ENCODE measurements at places on chromosomes 2 and 18.

GRCh38 chr2:127872354-127872753, 13.4 kb downstream of the AMMECR1L start:
- DNase-seq, result no peak

DNA sequence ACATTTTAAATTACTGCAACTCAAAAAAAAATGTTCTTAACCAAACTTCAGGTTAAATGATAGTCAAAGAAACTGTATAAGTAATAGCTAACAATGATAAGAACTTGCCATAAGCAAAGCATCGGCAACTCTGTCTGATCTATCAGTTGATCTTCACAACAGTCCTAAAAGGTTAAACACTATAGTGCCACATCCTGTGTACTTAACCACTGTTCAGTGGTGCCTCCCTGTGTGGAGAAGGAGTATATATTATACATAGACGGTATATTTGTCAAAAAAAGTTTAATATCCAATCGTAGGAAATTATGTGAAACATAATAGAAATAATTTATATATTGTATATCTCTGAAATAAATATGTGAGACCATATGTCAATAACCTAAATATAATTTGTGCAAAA, 13.0 kb downstream of the DTNA start:
- DNase-seq, result no peak

DNA sequence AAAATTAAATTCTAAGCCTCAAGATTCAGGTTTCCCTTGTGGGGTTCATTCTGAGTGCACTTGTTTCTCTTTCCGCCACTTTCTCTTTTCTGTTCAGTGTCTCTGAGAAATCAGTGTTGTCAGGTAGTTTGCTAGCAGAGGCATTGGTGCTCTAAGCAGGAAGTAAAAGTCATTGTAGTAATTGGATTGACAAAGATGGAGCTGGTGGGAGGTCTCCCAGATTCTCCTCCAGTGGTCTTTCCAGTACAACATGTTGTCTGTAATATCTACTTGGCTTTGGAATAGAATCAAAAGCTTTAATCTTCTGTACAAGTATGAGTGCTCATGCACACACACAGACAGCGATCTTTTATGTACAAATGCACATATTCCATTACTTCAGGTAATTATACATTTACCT, 135.6 kb downstream of the KLHL14 start:
- no peak for DNase-seq

DNA sequence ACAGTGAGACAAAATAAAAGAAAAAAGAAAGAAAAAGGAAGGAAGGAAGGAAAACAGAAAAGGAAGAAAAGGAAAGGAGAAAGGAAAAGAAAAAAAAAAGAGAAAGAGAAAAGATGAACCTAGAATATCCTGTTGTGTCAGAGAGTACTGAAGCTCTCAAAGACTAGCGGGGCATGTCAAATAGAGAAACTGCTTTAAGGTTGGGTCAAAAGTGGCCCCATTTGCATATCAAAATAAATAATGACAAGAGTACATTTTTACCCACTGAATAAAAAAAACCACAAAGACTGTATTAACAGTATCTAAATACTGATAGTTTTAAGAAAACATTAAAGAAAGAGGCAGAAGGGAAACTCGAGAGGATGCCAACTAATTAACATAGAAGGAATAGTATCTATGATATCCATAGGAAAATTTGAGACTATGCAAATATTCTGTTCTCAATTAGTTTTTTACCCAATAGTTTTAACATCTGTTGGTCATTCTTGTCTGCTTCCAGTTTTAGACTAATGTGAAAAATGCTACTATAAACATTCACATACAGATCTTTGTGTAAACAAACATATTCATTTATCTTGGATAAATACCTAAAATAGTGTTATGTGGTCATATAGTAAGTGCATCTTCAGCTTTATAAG, 53.2 kb downstream of the SFXN5 start:
- DNase-seq, result no peak

DNA sequence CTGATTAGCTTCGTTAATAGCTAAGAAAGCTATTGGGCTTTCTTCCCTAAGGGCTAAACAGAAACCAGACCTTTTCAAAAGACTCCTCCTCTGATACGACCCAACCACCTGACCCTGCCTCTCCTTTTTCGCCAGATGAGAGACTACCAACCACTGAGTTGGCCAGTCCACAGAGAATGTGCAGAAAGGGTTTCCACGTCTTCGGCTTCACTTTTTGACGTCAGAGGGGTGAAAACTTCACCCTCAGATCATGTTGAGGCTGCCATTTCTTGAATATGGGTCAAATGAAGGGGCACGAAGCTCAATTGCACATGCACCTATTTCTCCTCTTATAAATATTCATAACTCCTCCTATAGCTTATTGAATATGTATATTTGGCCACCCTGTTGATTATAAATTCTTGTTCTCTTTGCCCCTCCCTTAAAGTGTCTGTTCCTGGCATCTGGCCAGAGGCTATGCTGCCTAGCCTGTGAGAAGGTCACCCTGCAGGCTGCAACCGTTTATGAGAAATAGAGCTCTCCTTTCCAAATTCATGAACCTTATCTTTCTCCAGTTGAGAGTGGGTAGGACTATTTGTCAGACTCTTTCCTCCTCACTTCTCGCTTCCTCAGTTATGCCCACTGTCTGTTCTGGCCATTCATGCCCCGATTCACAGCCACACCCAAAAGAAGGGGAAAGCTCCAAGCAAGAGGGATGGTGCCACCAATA, 301.6 kb downstream of the STK39 start:
- no peak for DNase-seq

DNA sequence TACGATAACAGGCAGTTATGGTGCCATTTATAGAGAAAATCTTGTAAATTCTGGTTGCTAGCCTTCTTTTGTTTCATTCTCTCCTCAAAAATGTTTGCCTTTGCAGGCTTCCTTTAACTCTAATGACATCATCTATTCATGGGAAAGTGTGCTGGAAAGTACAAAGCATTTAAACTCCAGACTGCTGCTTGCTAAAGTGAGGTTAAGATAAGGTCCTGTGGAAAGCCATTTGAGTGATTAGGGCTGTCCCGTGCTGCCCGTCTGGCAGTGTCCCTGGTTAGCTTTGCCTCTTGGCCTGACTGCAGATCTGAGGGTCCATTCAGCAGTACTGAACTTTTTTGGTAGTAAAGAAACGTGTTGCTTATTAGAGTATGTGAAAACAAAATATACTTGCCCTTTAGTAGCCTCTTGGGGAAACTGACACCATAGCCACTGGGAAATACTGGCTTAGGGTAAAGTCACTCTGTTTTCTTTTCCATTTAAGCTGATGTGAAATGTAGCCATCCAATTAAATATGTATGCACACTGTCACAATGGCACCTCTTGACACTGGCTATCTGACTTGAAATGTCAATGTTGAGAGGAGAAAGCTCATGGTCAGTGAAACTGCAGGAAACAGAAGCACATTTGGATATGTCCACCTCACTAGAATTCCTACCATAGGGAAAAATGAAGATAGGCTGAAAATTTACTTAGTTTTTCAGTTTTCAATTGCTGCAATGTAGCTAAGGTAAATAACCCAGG, 321.5 kb downstream of the SLC8A1 start:
- DNase-seq, result no peak

GRCh38 chr2:151827564-151828142, 568 bp downstream of the ARL5A start:
- DNase-seq, result peak; percentile 29

DNA sequence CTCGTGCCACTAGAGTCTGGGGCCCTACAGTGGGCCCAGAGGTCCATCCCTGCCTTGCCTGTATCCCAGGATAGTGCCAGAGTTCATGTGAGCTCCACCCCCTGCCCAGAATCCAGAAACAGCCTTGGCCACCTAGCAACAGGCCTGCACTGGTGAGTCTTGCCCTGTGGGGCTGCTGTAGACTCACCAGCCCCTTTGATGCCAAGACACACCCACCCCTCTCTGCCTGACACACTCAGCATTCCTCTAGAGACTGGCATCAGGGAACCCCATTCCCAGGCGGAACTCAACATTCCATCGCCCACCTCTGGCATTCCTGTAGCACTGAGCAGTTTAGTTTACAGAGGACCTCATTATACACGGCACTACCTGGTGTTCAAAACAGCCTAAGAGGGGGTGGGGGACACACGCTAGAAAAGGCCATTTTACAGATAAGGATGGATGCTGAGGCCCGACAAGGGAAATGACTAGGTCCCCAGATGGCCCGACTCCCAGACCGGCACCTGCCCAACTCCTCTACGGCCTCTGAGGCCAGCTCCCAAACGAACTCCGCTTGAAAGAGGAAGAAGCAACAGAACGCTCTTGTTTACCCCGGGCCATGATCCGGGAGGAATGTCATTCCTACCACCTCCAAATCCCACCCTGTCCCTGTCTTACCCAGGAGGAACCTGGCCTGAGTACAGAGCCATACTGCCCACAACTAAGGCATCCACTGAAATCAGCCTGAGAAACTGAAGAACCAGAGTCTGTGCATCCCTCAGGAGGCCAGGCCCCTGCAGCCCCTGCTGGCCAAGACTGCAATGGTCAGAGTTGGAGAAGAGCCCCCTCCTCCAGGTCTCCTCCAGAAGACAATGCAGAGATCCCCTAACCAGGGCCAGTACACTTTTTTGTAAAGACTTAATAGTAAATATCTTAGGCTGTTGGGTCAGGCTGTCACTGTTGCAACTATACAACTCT, 180.2 kb downstream of the TNS1 start:
- DNase-seq, result no peak

DNA sequence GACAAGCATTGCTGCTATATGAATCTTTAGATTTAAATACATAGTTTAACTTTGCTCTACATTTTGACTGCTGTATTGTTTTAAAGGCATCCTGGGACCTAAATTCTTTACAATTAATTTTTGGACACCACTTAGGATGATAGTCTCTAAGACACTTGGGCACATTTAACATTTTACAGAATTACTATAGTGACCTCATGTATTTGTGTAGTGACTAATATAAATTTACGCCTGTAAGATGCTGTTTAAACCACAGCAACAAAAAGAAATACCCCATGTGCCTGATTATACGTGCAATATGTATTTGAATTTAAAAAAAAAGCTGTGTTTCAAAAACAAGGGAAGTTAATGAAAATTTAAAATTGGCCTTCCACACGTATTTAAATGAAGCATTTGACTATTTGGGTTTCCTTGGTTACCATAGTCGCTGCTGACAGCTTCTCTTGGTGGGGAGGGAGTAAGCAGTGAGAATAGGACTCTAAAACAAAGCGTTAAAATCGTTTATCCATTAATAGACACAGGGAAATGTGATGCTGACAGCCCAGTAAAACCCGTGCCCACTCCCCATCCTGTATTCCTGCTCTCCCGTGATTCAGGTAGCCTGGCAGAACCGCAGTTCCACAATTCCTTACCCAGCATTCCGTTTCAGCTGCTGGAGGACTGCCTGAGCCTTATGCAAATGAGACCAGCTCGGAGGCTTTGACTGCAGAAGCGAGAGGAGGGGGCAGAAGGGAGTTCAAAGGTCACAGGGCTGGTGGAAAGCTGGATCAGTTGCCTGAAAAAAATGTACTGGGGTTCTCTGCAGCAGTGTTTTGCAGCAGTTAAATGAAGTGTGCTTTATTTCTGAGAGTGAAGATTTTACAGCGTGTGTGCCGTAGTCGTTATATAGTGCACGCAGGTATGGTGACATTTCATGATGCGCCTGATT, 104.3 kb downstream of the CSRNP3 start:
- DNase-seq, result peak; percentile 87

GRCh38 chr2:64410671-64411070, 43.3 kb upstream of the LGALSL start:
- no peak for DNase-seq

DNA sequence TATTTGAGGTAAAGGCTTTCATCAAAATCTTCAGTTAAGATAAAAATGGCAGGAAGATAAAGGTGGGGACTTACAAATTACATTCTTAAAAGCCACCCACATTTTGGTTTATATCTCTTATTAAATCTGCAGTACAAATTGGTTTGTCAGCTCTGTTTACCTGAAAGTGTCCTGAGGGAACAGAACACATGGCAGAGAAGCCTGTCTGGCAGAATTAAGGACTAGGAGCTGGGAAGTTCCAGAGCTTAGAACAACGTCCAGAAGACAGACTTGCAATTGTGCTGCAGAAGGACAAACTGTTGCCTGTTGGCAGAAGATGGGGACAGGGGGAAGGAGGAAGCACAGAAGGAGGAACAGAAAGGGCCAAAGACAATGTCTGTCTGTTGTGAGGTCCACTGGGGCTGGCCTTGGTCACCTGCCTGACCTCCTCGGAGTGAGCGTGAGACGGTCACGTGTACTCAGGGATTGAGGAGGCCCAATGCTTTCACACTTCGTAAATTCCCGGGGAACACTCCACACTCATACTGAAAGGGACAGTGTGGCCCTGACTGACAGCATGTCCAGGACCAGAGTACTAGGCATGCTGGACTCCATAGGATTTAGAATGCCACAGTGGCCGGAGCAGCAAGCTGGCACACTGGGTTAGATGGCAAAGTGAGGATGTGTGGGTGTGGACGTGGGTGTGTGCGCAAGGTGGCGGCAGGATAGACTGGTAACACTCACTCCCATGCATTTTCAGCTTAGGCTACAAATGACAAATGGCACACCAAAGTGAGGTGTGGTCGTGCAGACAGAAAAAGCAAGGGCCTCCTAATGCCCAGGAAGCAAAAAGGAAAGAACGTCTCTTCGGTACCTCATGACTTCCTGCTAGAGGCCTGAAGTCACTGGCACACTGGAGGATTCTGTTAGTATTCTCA, 210.9 kb upstream of the REV1 start:
- DNase-seq, result no peak

- DNase-seq, result no peak
Measured at GRCh38 chr2:219142329-219142728, 18.3 kb downstream of the NHEJ1 start.

DNA sequence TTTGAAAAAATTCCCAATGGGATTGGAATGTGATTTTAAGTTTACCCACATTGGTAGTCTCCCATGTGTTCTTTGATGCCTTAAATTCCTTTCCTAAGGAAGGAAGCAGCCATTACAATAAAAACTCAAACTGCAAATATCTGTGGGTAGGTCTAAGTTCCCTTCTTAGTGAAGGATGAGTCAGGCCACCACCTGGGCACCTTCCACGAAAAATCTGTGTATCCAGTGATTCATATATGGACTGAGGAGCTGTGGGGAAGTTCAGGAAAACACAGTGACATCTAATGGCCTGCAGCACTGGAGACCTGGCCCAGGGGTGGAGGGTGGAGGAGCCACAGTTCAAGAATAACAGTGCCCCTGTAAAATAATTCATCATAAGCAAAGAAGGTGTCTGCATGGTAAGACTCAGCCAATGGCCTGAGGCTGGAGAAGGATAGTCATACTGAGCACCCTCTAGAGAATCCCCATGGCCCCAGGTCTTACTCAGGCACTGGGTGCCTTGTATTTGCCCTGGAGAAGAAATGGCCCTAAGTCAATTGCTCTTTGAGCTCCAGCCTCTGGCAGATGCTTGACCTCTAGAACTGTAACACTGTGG, 248.6 kb downstream of the SP3 start:
- DNase-seq, result no peak

GRCh38 chr18:49639643-49640391, 78.0 kb downstream of the LIPG start:
- DNase-seq, result no peak

DNA sequence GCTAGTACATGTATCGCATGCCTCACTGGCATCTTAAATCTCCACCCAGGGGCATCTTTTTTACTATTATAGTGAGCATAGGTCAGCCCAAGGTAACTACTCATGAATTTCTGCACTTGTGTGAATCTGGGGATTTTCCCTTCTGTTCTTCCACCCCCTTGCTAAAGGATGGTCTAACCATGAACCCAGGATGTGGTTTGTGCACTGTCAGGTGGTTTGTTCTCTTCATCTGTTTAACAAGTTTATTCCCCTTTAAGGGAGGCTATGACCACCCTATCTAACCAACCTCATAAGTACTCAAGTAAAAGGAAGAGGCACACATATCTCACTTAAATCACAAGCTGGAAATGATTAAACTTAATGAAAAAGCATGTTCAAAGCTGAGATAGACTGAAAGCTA, 243.0 kb downstream of the RPRM start:
- DNase-seq, result no peak

- DNase-seq, result peak; percentile 95
Measured at GRCh38 chr2:219218732-219219701, at the start of gene ABCB6. ABCB6 (minus strand) TSS chr2:219218958; CDS start chr2:219218673, 285 bp downstream.
